Mammary epithelial cell (primary cell): ENCODE measurements at places on chromosomes 12 and 14. TPM values are rescaled to one million over a fixed set of nuclear protein-coding genes. Genes with fewer than 3 reads are reported as not detected.

The PLEKHG7 gene
- total RNA-seq = not detected in 2 replicates

The NKX2-1 gene
- total RNA-seq = not detected

The RERGL gene
- 0.83 TPM for total RNA-seq

DNA sequence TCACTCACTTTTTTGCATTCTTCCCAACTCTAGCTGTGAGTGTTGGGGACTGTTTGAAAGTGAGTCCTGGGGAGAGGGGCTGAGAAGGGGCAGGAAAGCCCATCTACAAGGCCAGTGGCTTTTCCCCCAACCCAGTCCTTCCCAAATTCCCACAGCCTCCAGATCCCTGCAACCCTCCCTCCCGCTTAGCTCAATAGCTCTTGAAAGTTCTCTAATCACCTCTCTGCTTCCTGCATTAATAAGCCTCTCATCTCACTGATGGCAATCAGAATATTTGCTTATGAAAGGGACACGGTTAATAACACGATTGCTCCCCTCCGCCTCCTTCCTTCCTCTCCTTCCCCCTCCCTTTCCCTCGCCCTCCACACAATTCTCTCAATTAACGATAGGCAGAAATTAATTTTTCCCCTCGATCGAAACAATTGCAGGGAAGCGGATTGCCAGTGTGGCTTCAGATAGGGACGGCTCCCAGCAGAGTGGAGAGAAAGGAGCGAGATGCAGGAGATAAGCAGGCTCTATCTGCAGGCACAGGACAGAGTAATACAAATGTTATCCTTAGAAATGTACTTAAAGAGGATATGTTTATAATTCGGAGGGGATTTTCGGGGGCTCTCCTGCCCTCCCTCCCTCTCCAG lies 15.1 kb upstream of the GPATCH2L start:
- DNase-seq = no peak

GRCh38 chr14:61706096-61706690 lies 10.9 kb downstream of the HIF1A start:
- no peak for DNase-seq

DNA sequence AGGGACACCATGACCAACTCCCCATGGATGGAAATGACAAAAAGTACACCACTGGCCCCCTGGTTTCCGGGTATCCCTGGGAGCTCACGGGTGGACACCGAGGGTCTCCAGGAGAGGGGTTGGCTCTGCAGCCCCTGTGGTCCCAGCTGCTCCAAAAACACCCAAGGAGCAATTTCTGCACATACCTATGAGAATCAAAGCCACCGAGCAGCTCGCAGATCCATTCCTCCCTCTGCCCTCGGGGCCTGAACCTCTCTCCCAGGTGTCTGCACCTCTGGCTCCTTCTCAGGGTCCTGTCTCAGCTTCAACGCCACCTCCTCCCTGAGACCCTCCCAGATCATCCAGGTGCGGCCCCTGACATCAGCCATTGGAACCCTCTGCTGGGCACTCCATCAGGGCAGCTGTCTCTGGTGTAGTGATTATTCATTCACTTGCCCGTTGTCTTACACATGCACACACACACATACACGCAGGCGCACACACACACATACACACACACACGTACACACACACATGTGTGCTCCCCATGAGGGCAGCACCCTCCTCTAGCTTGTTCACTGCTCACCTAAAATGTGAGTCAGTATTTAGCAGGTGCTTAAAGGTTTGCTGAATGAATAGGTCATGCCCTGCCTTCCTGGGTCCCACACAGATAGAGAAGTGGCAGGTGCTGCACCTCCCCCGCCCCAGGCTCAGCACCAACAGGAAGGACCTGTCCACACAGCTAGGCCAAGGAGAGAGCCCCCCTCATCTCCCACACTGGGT lies 5.9 kb downstream of the RIMBP2 start:
- no peak for DNase-seq

DNA sequence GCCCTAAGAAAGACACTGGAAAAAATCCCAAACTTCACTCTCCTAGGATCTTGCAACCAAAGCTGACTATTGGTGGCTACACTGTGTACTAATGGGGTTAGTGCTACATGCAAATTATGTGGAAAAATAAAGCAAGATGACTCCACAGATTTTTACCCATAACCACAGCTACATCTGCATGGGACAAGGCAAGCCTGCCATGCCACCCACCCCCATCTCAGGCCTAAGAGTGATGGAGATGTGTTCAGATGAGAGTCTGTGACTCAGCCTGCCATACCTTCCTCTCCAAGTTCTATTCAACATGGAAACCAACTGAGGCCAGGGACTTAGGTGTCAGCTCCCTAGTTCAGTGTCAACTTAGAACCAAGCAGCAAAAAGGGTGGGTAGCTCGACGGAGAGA lies 206.2 kb downstream of the PELI2 start:
- DNase-seq = no peak

- peak; percentile 29 for DNase-seq
These were observed 30.9 kb downstream of the ERGIC2 start for GRCh38 chr12:29350080-29350479.

GRCh38 chr12:50314636-50315312 lies 31.5 kb upstream of the LIMA1 start:
- DNase-seq = no peak

- no peak for DNase-seq
These were observed 336.4 kb downstream of the PCNX1 start for GRCh38 chr14:71243697-71244096.

DNA sequence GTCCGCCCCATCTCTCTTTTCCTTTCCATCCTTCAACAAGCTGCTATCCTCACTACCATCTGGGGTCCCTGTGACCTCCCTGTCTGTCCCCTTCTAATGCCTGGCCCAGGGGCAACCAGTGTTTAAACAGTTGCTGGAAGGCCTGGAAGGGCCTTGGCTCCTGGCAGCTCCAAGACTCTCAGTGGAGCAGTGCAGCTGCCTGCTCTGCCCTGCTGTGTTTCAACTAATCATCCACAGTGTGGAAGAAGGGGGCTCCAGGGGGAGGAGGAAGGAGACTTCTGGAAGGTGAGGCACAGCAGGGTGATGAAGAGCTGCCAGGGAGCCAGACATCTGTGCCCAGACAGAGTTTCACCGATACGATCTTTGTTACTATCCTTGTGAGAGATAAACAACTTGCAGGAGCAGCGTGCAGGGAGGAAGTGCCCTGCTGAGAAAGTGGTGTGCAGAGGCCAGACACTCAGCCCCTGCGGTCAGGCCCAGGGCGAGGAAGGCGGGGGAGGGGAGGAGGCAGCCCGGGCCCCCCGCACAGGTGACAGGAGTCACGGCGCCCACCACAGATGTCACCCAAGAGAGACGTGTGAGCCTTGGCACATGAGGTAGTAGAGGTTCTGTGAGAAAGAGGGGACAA lies 1061.8 kb downstream of the BCL11B start:
- no peak for DNase-seq
